ENCODE measurements at places on chromosomes 7 and 10. TPM values are rescaled to one million over a fixed set of nuclear protein-coding genes. Genes with fewer than 3 reads are reported as not detected.

DNA sequence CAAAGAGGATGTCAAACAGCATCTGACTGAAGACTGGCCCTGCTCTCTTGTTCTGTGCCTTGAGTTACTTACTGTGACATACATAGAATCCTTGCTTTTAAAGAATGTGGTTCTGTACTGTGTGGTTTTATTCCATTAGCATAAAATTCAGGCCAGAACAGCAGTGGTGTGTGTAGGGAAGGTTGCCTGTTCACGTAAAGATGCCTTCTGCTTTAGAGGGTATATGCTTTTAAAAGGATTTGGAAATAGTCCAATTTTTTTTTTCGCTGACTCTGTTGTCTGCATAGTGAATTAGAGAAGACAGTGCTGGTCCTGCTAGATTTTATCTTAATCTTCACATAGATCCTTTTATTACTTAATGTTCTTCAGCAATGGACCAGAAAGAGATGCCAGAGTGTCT, 470.8 kb upstream of the SEMA3A start:
- no peak overlapping the region for H3K27ac ChIP-seq
- no peak for DNase-seq
- no peaks in the 10 kb centered on the region for H3K4me1 ChIP-seq
- H3K27me3 ChIP-seq, result no peaks in the 10 kb centered on the region

DNA sequence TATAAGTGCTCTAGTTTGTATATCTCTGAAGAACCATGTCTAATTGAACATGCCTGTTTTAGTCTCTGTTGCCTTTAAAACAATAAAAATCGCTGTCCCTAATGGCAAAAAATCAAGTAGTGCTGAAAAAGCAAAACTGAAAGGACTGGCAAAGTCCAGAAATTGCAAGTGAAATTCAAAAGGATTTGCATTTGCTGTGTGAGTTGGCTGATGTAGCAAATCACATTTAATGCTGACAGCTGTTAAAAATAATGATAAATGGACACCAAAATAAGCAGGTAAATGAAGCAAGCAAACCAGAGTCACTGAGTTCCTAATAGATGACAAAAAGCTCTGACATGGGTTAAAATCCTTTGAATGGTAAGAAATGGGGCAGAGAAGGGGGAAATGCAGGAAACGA, 874.1 kb downstream of the GRM8 start:
- no peaks in the 10 kb centered on the region for H3K4me1 ChIP-seq
- H3K27ac ChIP-seq, result no peak overlapping the region
- no peak overlapping the region for H3K4me3 ChIP-seq
- H3K27me3 ChIP-seq, result no peaks in the 10 kb centered on the region
- no peaks in the 10 kb centered on the region for H3K36me3 ChIP-seq

GRCh38 chr7:149226840-149227494, 12.5 kb upstream of the ZNF212 start:
- no peaks in the 10 kb centered on the region for H3K27me3 ChIP-seq
- no peak overlapping the region for H3K27ac ChIP-seq
- no peak for DNase-seq
- H3K36me3 ChIP-seq, result no peaks in the 10 kb centered on the region

GRCh38 chr10:34716958-34717357, 98.1 kb downstream of the PARD3 start:
- H3K36me3 ChIP-seq, result no peaks in the 10 kb centered on the region
- H3K27me3 ChIP-seq, result no peaks in the 10 kb centered on the region

ETV1 gene
- total RNA-seq, result 50.3 TPM

All from upper lobe of left lung (tissue), 6 donors.